ENCODE measurements at places on chromosomes 6 and 20.

DNA sequence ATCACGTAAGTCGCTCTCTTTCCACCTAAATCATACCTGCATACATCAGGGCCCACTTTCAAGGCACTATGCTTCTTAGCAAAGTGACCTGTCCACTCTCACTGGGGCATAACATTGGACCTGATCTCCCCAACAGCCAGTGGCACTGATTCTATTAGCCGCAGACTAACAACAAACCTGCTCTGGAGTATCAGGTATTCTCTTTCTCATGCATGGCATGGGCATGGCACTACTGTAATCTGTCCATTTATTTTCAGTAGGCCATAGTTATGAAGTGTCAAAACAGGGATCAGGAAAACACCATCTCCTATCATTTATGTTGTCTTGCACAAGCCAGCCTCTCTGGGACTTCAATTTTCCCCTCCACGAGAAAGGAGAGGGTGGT is 8.5 kb downstream of the CALHM4 start:
- DNase-seq = no peak

DNA sequence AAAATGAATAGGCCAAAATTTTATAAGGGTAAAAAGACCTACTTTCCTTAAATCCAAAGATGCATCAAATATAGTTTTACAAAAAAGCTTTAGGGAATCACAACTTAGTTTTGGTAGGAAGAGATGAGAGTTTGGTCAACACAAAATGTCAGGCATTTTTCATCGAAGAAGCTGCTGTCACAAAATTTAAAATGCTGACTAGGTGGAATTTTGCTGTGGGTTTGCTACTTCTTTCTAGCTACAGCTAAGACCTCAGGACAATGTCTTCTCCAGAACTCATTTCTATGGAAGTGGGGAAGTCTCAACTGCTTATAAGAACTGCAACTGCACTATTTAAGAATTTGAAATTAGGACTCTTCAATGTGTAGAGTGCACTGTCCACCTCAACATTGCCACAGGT is 351.1 kb downstream of the HAO1 start:
- no peak for DNase-seq

DNA sequence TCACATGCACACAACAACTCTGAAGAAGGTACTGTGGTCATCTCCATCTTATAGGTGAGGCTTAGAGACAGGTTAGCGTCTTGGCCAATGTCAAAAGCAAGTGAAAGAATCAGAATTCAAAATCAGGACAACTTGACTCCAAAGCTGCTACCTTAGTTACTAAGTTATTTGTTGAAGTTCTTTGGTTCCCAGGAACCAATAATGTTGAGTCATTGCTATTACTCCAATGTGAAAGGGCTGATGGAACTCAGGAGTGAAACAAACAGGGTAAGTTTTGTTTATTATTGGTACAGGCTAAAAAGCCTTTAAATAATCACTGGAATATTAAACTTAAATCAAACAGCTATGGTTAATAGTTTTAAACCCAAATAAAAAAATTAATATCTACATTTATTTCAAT is 111.1 kb downstream of the PDSS2 start:
- no peak for DNase-seq

- no peak for DNase-seq
Measured at GRCh38 chr6:72939004-72939403, 286.3 kb downstream of the KHDC1L start.

DNA sequence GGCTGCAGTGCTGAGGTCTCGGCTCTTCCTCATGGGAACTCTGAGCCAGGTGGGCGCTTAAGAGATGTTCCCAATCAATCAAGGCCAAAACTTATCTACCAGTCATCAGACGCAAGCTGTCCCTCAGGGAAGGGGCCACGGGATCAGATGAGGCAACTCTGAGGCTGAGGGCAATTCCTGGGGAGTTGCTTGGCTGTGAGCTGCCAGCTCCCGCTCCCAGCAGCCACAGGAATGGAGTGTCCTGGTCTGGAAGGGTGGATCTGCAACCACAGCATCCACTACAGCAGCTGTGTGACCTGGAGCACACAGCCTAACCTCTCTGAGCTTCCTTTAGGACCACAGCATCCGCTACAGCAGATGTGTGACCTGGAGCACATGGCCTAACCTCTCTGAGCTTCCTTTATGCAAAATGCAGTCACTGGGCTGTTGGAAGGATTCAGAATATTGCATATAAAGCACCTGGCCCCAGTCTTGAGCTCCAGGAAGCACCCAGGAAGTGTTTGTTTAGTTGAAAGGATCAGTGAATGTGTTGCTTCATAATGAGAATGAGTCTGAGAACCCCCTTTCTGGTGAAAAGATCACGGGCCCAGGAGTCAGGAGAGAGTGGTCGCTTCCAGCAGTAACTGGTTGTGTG is 60.9 kb downstream of the TFAP2C start:
- DNase-seq = no peak

- DNase-seq = no peak
Measured at GRCh38 chr6:114940181-114940580, 597.4 kb upstream of the HS3ST5 start.

GRCh38 chr6:85432554-85432953 is 17.3 kb upstream of the NT5E start:
- no peak for DNase-seq

DNA sequence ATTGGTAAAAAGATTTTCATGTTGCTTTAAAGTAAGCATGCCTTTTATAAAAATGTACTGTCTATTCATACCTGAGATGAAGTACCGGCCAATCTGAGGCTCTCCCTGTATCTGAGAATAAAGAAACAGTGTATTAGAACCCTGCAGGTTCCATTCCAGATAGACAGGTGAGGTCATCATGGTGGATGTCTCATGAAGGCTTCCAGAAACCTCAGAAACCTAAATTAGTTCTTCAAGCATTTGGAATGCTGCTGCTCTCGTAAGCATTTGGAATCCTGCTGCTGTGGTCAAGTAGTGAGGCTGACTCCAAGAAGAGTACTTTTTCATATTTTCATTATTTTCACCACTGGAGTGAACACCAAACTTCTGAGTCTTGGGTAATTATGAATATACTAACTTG is 642.3 kb downstream of the MAFB start:
- no peak for DNase-seq

DNA sequence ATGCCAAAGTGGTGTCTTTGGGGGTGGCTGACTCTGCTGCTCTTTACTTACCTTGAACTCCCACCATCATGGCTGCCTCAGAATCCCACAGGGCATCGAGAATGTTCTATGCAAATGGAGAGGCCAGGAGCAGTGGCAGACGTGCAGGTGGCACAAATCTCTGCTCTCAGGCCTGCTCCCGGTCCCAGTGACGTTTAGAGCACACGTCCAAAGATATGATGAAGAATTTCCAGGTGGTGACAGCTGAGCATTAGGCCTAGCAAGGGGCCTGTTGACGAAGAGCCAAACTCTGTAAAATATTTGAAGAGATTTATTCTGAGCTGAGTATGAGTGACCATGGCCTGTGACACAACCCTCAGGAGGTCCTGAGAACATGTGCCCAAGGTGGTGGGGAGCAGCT is 19.0 kb upstream of the UNC93A start:
- DNase-seq = no peak

GRCh38 chr20:41360831-41361756 is 5.5 kb downstream of the EMILIN3 start:
- DNase-seq = no peak

DNA sequence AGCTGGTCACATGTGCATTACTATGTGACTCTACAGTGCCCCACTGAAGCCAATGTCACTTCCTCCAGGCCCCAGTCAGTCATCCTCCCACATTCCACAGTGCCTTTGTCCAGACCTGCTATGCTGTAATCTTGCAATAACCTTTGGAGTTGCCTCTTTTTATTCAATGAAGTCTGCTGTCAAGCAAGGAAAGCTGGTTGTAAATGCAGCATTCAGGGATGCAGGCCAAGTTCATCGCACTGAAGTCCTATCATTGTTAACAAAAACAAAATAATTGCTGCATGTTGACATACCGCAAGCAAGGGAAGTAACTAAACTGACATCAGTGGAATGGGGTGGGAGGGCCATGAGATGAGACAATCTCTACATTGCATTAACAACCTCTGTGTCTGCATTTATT is 131.2 kb upstream of the CDYL start:
- DNase-seq = no peak

GRCh38 chr6:72102561-72102960 is 216.2 kb downstream of the RIMS1 start:
- DNase-seq = no peak

DNA sequence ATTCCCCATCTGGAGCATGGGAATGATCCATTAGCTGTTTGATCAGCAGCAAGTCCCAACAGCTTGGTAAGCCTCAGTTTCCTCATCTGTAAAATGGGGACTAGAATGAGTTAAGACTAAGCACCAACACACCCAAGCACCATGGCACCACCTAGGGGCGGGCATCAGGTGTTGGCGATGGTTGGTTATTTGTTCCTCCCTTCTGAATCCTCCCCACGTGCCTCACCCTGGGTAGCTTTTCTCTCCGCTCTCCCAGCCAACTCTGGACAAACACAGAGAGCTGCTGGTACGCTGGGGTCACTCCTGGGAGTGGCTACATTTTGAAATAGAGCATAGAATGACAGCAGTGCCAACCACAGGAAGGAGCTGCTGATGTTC is 13.3 kb upstream of the ITPR3 start:
- DNase-seq = no peak

- DNase-seq = no peak
Measured at GRCh38 chr6:124027392-124027791, 223.7 kb downstream of the NKAIN2 start.

- DNase-seq = no peak
Measured at GRCh38 chr6:16999491-17000436, 102.1 kb upstream of the STMND1 start.

DNA sequence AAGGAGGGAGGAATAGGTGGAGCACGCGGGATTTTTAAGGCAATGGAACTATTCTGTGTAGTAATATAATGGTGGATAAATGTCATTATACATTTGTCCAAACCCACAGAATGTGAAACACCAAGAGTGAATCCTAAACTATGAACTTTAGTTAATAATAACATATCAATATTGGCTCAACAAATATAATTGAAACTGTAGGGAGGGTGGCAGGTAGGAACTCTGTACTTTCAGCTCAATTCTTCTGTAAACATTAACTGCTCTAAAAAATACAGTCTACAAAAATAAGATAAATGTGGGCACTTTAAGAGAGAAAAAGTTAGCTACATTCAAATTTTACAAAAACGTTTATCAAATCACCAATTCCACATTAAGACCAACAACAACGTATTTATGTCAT is 136.7 kb upstream of the RUNX2 start:
- no peak for DNase-seq

GRCh38 chr6:117502580-117502979 is 20.1 kb downstream of the DCBLD1 start:
- no peak for DNase-seq

GRCh38 chr6:15901141-15902115 is 227.5 kb upstream of the MYLIP start:
- DNase-seq = no peak

DNA sequence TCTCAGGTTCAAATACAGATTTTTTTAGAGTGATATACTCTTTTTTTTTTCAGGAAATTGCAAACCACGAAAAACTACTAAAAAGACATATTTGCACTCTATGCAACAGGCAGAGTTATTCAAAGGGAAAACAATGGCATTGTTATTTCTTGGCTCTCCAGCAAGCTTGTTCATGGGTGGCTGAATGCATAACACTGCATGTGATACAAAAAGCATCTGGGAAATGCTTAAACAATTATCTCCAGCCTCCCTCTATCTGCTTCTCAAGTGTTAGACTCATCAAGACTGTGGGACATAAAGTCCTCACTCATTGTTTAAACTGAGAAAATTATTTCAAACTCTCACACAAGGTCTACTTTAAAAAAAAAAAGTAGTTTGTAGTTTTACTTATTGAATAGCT is 7.3 kb upstream of the COL12A1 start:
- DNase-seq = no peak

DNA sequence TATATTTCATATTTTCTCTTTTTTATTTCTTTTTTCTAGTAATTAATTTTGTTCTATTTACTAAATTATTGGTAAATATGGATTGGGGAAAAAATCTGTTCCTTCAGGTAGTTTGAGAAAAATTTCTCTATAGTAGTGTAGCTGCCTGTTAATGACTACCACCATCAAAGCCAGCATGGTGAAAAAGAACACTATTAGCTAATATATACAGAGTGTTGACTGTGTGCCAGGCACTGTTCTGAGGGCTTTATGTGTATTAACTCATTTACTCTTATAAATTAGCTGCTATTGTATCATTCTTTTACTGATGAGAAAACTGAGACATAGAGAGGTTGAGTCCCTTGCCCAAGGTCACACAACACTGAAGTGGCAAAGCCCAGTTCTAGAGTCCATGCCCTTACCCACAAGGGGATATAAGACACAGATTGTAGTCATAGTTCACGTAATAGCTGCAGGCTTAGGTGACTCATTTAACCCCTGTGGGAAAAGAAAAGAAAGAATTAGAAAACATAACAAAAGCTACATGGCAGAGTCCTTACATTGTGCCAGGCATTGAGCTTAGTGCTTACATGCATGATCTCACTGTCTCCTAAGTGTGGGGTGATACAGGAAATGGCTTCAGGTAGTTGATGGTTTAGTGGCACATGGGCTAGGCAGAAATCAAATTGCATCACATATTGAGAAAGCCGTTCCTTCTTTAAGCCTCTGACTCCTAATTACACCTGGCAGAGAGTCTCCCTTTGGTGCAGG is 12.2 kb upstream of the AKIRIN2 start:
- DNase-seq = no peak

GRCh38 chr6:46781478-46782378 is 11.5 kb upstream of the MEP1A start:
- no peak for DNase-seq

GRCh38 chr6:43491750-43492661 is 14.6 kb downstream of the TJAP1 start:
- DNase-seq = no peak

DNA sequence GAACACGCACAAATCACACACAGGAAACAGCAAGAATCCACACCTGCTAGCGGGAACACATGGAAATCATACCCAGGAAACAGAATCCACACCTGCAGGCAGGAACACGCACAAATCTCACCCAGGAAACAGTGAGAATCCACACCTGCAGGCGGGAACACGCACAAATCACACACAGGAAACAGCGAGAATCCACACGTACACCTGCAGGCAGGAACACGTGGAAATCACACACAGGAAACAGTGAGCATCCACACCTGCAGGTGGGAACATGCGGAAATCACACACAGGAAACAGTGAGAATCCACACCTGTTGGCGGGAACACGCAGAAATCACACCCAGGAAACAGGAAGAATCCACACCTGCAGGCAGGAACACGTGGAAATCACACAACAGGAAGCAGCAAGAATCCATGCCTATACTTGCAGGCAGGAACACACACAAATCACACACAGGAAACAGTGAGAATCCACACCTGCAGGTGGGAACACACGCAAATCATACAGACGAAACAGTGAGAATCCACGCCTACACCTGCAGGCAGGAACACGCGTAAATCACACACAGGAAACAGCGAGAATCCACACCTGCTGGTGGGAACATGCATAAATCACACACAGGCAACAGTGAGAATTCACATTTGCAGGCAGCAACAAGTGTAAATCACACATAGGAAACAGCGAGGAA is 108.6 kb downstream of the DLL1 start:
- no peak for DNase-seq
